Astrocyte of the spinal cord (primary cell): ENCODE measurements at places on chromosomes 5 and 9.

DNA sequence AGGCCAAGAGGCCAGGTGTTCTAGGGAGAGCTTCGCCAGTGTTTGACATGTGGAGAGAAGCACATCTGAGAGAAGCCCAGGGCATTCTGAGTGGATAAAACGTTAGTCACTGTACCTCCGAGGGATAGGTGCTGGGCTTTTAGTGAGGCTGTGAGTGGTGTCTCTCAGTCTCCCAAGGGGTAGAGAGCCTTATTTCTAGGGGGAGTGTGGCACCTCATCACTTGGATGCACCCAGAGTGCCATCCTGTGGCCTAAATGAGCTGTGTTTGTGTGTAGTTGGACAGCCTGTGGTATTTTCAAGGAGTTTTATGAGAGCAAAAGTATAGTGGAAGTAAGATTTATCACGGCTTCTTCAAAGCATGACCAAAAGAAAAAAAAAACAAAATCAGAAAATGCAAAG lies 1046.9 kb upstream of the WWC1 start:
- DNase-seq: peak; percentile 18

GRCh38 chr9:70484232-70485130 lies 70.0 kb upstream of the KLF9 start:
- peak; percentile 85 for DNase-seq

GRCh38 chr9:131748411-131748955 lies 8.6 kb upstream of the RAPGEF1 start:
- no peak for DNase-seq

GRCh38 chr5:144024545-144024944 lies 145.9 kb downstream of the YIPF5 start:
- DNase-seq: no peak

DNA sequence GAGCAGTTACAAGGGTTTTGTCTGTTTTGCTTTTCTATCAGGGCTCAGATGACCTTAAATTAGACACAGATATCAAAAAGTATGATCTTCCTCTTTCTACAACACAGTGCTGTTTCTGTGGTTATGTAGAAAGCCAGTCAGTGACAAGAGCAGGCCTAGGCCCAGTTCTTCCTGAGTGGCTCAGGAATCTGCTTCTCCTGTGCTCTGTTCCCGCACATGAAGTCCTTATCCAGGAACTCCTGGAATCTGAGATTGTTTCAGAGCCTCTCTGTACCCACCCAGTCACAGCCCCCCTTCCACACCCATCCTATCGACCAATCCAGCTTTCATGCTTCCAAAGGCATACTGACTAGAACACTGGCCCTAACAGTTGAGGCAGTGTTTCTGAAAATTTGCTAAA lies 40.4 kb upstream of the SMU1 start:
- DNase-seq: no peak

DNA sequence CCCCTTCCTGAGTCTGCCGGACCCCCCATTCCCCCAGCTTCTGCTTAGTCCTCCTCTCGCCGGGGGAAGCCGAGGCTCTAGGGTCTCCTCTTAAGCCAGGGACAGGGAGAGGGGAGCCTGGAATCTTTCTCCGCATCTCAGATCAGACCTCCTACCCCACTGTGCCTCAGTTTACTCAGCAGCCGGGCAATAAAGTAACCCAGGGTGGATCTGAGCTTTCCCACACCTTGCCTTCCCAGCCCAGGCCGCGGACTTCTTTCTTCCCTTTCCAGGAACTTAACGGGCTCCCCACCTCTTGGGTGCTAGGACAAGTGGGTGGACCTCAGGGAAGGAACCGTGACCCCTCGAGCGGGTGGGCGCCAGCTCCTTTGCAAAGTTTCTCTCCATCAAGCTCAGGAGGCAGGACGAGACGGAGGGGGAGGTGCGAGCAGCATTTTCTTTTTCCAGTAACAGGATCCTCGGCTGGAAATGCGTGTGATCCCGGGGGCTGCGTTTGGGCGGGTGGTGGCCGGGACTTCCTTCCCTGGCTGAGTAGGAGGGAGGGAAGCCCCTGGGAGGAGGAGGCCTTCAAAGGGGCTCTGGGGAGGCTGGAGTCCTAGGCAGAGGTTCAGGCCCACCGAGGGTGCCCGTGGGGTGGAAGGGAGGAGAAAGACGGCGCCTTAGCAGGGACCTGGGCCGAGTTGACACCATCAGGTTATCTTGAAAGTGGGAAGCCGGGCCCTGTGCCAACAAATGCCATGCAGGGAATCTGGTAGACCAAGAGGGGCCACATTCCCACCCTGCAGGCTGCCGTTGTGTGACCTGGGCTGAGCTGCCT lies 795 bp downstream of the DAB2IP start:
- no peak for DNase-seq

DNA sequence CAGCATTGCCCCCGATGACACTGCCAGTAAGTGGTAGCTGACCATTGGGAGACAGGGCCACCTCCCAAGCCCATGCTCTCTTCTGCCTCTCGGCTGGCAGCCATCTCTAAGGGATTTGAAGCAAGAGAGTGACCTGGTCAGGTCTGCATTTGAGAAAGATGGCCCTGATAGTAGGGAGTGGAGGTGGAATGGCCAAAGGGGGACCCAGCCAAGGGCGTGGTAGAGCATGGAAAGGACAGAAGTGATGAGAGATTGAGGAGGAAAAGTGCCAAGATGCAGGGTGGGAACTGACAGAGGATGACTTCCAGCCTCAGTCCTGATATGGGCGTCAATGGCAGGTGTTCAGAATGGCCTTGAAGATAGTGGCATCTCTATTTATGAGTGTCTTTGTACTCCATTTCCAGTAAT lies 9.0 kb downstream of the ABL1 start:
- no peak for DNase-seq

DNA sequence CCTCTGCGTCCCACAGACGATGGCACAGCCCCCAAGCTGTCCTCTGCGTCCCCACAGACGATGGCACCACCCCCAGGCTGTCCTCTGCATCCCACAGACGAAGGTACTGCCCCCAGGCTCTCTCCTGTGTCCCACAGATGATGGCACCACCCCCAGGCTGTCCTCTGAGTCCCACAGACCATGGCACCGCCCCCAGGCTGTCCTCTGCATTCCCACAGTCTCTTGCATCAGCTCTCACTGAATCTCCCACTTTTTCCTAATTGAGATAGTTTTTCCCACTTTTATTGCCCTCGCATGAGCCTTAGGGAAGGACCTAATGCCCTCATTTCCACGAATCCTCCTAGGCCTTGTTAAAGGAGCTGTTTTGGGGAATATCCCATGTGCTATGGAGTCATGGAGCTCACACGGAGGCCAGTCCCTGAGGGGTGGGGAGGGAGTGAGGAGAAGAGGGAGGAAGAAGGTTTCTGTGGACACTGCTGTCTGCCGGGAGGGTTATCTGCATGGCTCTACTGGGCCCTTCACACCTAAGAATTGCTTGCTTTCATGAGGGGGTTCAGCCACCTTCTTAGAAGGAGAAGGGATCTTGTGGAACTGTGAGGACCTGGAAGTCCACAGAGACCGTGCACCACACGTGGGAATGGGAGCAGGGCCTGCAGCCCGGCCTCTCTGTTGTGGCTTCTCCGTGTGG lies 58.2 kb upstream of the PTCH1 start:
- DNase-seq: no peak

DNA sequence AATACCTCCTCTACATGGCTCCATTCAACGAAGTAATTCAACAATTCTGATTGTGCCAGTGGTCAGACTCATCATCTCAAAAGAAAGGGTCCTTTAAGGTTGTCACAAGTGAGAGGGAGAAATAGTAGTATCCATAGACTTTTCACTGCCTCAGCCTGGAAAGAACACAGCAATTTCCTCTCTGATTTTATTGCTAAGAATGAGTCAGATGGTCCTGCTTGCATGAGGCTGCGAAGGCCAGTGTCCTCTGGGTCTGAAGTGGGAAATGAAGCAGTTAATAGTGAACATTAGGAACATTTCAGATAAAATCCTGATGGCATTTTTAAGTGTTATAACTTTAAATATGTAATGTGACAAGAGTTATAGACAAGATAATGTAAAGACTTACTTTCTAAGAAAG lies 979.0 kb downstream of the EFNA5 start:
- peak; percentile 15 for DNase-seq

GRCh38 chr9:76562511-76562911 lies 103.5 kb downstream of the GCNT1 start:
- DNase-seq: peak; percentile 37

GRCh38 chr5:135034236-135034962 lies 371 bp upstream of the PITX1 start:
- DNase-seq: no peak

- no peak for DNase-seq
Measured at GRCh38 chr9:125894566-125894965, 147.4 kb downstream of the PBX3 start.

GRCh38 chr5:67549296-67549618 lies 352.7 kb upstream of the CD180 start:
- DNase-seq: no peak

GRCh38 chr9:85038824-85039608 lies 369.5 kb downstream of the NTRK2 start:
- peak; percentile 4 for DNase-seq

DNA sequence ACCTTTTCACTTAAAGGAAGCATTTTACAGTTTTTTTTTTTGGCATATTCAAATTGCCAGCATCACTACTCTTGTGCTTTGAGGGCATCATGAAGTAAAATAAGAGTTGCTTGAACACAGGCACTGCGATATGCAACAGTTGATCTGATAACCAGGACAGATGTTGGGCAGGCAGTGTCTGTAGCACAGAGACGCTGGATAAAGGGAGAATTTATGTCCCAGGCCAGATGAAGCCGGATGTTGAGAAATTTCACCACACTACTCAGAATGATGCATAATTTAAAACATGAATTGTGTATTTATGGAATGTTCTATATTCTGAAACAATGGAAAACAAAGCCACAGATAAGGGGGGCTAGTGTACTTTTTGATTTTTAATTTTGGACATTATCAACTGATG lies 71.4 kb downstream of the SLC12A2 start:
- DNase-seq: no peak

GRCh38 chr5:4309026-4309425 lies 713.4 kb downstream of the IRX1 start:
- DNase-seq: no peak
